GDM1 (cell line): ENCODE measurements at places on chromosomes 7 and 10.

DNA sequence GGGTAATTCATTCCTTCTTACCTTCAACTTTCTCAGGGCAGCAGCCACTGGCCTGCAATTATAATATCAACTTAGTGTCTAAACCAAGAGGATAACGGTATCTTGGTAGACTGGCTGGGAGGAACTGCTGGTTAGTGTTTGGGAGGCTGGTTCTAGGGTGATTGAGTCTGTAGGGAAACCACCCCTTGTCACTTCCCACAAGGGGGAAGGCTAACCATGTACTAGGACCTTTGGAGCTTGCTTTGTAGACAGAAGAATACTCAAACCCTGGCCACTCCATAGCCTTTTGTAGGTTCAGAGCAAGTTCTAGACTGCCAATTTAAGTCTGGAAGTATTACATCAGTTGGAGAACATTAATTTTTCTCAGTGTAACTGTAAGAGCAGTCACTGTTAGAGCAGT lies 51.3 kb downstream of the NHLRC2 start:
- DNase-seq, result no peak

DNA sequence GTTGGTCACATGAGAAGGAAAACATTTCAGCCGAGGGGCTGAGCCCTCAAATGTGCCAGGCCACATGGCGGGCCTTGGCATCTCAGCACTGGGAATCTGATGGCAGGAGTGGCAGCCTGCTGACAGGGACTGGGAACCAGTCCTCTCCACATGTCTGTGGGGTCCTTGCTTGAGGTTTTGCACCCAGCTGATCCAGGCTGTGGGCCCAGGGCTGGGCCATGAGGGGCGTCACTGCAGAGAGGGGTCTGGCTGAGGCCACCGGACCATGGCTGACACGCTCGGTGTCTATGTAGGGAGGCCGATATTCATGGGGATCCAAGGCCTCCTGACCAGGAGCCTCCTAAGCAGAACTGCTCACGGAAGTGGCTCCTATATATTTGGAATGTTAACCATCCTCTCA lies 31.0 kb upstream of the PWWP2B start:
- no peak for DNase-seq

- no peak for DNase-seq
Observed at GRCh38 chr10:78460204-78460603, 426.5 kb downstream of the RPS24 start.

DNA sequence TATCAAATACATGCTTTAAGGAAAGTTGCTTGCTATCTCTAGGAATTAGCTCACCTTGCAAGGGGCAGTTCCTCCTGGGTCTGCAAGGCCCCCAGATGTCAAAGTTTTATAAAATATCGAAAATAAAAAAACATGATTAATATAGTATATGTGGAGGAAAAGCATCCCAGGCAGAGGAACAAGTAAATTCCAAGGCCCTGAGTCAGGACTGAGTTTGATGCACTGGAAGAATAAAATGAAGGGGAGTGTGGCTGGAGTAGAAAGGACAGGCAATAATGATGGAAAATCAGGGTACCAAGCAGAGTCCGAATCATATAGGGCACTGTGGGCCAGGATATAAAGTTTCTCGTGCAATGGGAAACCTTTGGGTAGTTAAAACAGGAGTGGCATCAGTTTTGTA lies 112.4 kb upstream of the EEPD1 start:
- no peak for DNase-seq

- no peak for DNase-seq
Observed at GRCh38 chr10:35355971-35356724, 19.8 kb downstream of the CCNY start.

- no peak for DNase-seq
Observed at GRCh38 chr10:63464402-63465292, 1.1 kb downstream of the JMJD1C start.

DNA sequence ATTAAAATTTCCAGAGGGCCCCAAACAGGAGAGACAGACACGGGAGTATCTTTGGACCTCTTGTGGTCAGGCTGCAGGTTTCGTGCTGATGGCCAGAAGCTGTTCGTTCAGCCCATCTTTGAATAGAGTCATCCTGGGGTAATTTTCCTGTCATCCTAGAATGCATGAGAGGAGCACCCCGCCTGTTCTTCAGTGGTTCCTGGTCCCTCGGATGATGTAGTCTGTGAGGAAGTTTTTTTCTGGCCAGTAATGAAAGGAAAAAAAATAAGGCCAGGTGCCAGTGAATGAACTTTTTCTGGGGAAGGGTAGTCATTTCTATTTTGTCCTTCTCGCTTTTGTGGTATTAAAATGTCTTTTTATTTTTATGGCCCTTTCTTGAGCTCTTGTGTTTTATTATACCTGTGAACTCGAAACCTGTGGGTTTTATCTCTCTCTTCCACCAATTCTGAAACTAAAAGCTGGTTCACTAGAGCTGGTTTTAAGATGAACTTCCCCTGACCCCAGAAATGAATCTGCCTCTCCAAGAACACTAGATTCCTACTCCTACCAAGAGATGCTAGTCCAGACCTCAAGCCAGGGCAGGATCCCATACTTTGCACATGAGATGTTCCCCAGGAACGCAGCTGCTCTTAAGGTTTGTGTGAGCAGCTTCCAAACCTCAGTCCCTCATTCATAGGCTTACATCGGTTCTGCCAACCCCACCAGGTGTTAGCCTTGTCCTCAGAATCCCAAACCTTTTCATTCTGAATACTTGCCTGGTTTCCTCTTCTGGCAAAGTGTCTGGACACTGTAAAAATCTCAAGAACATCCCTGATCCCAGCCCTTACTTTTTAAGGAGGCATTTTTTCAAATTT lies 15.4 kb upstream of the MEST start:
- no peak for DNase-seq

GRCh38 chr10:107383357-107383756 lies 218.9 kb upstream of the SORCS1 start:
- no peak for DNase-seq

GRCh38 chr7:14483663-14484062 lies 418.9 kb downstream of the DGKB start:
- DNase-seq, result no peak

- DNase-seq, result no peak
Observed at GRCh38 chr7:134988161-134988560, 1.9 kb downstream of the AGBL3 start.

GRCh38 chr10:132626761-132627665 lies 89.4 kb downstream of the INPP5A start:
- no peak for DNase-seq

DNA sequence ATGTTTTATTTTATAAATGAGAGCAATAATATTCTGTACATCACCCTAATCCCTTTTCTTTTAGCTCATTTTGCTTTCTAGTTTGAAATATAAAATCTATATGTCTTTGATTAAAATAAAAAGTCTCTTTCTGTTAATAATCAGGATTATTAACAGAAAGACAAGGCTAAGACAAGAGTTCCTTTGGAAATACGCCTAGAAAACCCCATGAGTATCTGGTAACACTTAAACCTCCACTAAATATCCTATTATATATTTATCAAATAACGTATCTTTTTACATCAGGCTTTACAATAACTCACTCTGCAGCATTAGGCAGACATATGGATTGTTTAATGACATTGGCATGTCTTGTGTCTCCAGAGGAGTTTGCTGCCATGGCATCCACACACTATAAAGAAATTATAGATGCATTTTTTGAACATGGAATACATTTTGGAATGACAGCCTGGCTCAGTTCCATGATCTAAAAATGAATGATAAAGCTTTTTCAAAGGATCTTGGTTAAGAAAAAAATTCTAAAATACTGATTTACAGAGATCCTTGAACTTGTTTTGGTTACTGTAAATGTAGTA lies 98.7 kb downstream of the TMEM26 start:
- DNase-seq, result no peak

- DNase-seq, result no peak
Observed at GRCh38 chr7:27130540-27131389, at the start of gene HOXA4. Gene HOXA4, minus strand, starts transcription at chr7:27130757. Its CDS starts 24 bp downstream, at chr7:27130733.

DNA sequence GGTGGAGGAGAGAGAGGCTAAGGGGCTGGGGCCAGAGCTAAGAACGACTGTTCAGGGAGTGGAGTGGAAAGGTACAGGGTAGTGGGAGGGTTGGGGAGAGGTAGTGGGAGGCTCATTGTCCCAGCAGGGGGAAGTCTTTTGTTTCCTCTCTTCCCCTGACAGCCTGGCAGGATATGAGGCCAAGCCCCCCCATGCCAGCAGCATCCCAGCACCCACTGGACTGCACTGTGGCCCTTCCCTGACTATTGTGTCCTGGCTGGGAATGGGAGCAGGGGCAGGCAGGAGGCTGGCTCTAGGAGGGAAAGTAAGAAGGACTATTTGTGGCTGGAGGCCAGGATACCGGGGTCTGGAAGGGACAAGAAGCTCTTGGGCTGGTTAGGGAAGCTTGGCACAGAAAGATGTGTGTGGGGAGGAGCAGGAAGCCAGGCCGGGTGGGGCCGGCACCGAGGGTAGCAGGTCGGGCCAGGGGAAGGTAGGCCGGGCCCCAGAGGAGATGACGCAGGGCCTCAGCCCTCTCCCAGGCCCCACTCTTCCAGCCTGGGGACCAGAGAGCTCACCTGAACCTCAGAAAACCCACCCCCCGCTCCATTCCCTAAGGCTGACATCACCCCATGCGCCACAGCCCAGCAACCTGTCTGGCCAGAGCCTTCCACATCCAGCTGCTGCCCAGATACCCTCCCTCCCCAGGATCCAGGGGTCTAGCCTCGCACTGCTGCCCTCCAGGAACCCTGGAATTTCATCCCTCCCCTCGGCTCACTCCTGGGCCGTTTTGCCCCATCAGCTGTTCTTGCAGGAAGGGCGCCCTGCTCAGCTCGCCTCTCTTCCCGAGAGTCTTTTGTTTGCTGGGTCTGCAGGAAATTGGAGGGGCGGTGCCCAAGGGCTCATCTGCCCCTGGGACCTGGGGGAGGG lies 8.8 kb upstream of the EPHB4 start:
- DNase-seq, result no peak

GRCh38 chr7:151007469-151007898 lies 16.7 kb downstream of the NOS3 start:
- DNase-seq, result no peak

DNA sequence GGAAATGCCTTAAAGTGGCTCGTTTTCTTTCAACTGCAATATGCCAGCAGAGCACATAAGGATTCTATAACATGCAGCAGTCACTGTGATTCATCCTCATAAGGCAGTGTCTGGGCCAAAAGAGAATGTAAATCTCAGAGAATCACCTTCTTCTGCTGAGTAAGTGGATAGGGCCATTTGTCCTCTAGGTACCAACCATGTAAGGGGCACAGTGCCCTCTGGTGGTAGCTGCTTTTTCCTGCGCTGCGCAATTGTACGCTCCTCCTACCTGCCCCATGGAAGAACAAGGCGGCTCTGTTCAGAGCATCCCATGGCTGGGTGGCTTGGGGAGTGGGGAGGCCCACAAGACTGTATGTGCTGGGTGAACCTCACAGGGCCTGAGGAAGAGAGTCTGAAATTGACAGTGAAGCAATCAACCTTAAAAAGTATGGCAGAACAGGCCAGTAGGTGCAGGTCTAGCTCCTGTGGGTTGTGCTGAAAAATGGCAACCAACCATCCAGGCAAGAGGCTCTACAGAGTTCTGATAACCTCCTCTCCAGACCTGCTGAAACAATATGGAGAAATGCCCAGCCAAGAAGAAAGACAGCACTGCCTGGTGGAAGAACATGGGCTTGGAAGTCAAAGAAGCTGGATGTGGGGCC lies 78.6 kb upstream of the C10orf90 start:
- peak; percentile 36 for DNase-seq

DNA sequence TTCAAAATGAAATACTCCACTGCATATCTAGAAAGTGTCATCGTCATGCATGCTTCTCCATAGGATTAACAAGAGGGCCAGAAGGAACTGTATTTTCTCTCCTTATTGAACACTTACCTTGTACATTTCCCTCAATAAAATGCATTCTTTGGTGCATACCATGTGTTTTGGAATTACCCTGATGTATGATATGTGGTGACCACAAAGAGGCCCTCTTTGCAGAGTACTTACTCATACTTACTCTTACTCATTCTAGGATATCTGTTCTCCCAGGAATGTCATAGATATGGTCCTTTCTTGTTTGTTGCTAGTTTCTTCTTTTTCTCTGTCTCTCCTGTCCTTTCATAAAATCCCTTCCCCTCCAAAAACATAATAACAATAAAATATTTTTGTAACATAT lies 1087.1 kb upstream of the POT1 start:
- DNase-seq, result no peak

DNA sequence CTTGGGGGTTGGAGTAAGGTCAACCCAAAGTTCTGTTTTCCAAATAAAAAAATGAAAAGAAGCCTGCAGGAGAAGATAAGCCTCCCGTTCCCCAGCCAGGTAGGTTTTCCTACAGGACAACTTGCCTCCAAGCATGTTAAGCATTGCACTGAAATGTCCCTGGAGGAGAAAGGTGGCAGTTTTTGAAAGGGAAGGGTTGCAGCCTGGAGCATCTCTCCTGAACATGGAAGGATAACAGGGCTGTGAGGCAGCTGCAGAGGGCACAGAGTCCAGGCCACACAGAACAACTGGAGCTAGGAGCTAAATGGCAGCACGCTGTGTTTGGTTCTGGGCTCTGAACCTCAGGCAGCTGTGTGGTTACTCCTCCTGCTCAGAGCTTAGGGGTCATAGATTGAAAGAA lies 452.9 kb downstream of the TCERG1L start:
- DNase-seq, result no peak

GRCh38 chr7:26854876-26855855 lies 9.2 kb downstream of the SKAP2 start:
- no peak for DNase-seq

DNA sequence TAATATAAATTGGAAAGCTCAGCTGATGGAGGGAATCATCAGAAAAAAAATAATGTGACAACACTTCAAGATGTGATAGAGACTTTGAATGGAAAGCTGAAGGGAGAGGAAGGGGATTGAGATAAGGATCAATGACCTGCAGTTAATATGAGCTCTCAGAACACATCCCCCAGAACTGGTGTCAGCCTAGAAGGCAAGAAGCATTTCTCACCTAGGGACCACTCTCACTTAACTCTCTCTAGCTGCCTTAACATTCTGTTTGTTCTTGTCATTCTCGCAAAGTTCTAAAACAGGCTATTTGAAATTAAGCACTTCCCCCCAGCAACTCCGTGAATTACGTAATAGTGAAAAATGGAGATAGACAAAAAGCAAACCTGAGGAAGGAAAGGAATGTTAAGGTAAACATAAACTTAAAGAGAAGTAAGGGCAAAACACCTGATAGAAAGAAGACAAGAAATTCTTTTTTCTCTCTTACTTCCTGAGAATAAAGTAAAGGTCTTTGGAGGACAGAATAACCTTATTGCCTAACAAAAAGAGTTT lies 1.2 kb upstream of the MPP7 start:
- DNase-seq, result no peak

GRCh38 chr7:131893631-131894340 lies 337.4 kb upstream of the PODXL start:
- DNase-seq, result no peak

GRCh38 chr7:41190581-41190980 lies 512.3 kb downstream of the INHBA start:
- DNase-seq, result no peak

- DNase-seq, result no peak
Observed at GRCh38 chr7:24942226-24942625, 37.8 kb downstream of the OSBPL3 start.
